Stimulated activated CD8-positive, alpha-beta memory T cell treated with anti-CD3 and anti-CD28 coated beads, Interleukin-15, amount 100 ng/mL, for 24 hours (primary cell): ENCODE measurements at places on chromosomes 13 and 19.
A peak's percentile ranks its signal among the peaks of the same experiment; 100 is the strongest.

GRCh38 chr19:18612051-18612771, 459 bp upstream of the TMEM59L start:
- DNase-seq = no peak

- no peak for DNase-seq
Observed at GRCh38 chr13:46685006-46685730, 111.8 kb downstream of the ESD start.

DNA sequence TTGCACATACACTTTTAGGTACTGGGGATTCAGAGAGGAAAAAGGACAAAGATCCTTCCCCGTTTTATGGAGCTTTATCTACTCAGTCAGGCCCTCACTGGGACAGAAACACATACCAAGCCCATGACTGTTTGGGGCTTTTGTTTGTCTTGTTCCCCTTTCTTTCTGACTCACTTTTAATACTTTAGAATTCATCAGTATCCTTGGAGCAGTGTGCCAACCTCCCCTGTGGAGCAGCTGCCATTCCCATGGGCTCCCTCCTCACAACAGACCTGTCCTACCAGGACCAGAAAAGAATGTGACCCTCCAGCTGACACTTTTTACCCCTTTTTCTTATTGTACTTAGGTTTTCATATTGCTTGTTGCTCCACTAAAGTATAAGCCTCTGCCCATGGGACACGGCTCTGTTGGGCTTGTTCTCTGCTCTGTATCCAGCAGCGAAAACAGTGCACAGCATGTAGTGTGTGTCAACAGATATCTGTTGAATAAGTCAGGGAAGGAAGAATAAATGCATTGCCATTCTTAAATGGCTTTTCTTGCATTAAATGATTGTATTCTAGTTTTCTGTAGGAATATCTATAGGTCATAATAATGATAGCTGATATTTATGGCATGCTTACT, 431.1 kb downstream of the EFNB2 start:
- no peak for DNase-seq

DNA sequence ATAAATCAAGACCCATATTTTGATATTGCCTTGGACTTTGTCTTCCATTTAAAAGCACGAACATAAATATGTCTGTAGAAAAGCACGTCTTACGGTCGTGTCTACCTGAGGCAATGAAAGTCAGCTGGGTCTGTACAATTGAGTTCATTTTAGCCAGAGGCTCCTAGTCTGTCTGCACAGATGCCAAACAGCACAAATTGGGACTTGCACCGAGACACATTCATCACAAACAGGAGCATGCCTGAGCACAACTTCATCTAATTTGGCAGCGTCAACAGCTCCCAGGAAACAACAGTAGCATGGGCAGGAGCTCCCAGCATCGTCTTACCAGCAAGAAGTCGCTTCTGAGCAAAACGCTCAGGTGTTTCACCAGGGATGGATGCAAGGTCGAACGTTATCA, 687.0 kb downstream of the EFNB2 start:
- no peak for DNase-seq

GRCh38 chr13:73303851-73304250, 245.0 kb downstream of the KLF5 start:
- DNase-seq = no peak

DNA sequence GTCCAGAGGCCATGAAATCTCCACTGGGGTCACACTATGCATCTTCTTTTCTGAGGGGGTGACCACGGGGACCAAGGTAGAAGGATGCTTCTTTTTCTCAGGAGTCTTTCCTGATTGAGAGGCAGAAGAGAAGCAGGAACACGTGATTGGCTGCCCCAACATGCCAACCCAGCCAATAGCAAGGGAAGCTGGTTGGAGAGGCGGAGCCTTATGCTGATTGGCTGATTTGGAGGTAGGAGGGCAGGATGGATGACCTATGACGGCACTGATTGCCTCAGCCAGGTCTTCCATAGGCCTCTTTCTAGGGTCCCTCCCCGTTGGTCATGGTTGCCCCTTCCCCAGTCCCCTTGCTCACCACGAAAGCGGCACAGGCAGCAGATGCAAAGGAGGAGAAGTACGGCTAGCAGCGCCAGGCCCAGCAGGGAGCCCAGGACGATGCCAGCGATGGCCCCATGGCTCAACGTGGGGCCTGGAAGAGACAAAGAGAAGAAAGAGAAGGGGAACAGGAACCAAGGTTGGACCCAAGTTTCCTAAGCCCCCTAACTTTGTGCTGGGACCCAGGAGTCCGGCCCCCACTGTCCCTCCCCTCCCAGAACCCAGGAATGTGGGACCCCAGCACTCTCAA, 8.0 kb downstream of the VSIG10L start:
- DNase-seq = no peak

GRCh38 chr19:35389192-35389861, 18.5 kb downstream of the GPR42 start:
- no peak for DNase-seq

DNA sequence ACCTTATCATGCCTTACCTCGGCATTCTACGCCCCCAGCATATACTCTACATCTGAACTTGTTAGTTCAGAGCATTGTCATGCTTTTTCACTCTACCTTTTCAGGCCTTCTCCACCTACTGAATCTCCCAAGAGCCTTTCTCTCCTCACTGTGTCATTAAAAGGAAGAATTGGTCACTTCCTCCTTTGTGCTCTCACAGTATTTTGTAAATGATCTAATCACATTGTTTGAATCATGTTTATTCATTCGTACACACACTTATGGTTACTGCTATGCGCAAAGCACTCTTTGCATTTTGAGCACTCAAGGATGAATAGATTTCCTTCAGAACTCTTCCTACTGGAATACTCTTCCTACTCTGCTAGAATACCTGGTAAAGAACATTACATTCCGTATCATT, 15.8 kb upstream of the ELF1 start:
- no peak for DNase-seq

DNA sequence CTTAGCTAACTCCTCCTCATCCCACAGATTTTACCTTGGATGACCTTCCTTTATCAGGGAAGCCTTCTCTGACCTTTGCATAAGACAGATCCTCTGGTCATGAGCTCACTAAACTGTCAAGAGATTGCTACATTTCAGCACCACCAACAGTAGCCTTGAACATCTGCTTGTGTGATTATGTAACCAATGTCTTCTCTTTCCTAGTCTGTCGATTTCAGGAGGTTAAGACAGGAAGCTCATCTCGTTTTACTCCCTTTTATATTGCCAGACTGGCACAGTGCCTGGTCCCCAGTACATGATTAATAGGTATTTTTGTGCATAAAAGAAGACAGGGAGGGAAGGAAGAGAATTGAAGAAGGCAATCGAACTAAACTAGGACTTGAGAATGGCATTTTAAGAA, 1697.7 kb downstream of the EFNB2 start:
- no peak for DNase-seq

GRCh38 chr13:100497389-100497788, 91.2 kb downstream of the GGACT start:
- no peak for DNase-seq

GRCh38 chr19:40220674-40221073, 2.5 kb upstream of the TTC9B start:
- no peak for DNase-seq

GRCh38 chr13:111506125-111506524, 185.7 kb downstream of the TEX29 start:
- no peak for DNase-seq

DNA sequence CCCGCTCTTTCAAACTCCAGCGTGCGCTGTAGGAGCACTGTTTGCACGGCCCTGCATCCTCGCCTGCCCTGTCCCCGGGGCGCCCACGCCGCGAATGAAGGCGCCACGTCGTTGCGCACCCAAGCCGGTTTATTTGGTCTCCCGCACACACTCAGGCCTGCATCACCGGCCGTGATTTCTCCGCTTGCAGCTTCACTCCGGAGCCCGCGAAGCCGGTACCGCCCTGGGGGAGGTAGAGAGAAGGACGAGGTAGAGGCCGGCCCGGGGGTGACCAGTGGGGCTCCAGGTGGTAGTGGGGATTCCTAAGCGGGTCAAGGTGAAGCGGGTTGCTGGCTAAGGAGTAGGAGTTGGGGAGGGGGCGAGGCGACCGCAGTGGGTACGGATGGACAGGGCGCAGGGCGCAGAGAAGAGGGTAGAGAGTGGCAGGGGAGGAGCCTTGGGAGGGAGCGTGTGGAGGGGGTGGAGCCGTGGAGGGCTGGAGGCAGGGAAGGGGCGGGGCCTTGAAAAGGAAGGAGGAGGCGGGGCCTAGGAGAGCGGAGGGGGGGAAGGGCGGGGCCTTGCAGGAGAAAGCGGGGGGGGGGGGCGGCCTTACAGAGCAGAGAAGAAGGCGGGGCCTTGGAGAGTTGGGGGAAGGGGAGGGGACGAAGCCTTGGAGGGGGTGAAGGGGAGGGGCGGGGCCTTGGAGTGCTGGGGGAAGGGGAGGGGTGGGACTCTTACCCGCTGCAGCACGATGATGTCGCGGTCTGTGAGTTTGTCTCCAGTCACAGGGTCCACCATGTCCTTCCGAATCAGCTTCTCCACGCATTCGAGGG, 24.6 kb downstream of the NOSIP start:
- DNase-seq = no peak

DNA sequence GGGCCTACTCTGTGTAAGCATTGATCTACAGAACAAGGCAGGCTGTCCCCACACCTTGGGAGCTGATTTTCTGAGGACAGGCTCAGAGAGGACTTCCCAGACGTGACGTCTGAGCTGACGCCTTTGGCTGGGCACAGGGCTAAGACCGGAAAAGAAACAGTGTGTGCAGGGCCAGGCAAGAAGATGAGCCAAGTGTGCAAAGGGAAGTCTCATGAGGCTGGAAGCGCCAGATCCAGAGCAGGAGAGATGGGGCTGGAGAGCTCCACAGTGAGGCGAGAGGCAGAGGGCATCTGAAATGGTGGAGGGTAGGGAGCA, 12.7 kb downstream of the IGLON5 start:
- DNase-seq = no peak

GRCh38 chr13:40189898-40190630, 476.4 kb downstream of the FOXO1 start:
- DNase-seq = no peak

DNA sequence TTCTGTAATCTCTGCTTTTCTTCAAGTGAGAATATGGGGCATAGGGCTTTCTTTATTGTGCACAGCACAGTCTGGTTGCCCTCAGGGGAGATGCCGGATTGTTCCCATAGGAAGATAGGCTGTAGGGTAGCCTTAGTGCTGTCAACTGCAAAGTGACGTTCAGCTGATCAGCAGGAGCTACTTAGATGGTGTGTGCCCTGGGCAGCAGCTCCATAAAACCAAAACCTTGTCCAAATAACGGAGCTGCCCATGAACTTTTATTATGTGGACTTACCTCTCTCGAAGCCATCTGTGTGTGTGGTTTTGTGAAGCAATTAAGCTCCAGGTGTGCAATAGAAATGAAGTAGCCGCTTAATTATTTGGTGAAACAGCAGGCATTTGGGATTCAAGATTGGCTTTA, 120.0 kb upstream of the RNF113B start:
- no peak for DNase-seq

- no peak for DNase-seq
Observed at GRCh38 chr13:44425815-44426078, 52.1 kb downstream of the SERP2 start.

DNA sequence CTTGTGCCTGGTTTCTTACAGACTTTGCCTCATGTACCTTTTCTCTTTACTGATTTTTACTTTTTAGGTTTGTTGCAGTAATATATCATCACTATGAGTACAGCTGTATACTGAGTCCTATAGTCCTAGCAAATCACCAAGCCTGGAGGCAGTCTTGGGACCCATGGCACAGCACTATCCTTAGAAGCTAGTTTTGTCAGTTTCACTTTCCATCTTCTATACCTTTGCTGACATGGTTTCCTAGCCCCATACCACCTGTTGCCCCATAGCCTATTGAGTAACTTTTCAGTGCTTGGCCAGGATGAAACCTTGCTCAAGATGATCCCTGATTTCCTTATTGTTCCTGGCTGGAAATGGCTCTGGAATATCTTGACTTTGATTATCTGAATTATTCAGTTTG, 826.4 kb downstream of the GPC5 start:
- DNase-seq = no peak

DNA sequence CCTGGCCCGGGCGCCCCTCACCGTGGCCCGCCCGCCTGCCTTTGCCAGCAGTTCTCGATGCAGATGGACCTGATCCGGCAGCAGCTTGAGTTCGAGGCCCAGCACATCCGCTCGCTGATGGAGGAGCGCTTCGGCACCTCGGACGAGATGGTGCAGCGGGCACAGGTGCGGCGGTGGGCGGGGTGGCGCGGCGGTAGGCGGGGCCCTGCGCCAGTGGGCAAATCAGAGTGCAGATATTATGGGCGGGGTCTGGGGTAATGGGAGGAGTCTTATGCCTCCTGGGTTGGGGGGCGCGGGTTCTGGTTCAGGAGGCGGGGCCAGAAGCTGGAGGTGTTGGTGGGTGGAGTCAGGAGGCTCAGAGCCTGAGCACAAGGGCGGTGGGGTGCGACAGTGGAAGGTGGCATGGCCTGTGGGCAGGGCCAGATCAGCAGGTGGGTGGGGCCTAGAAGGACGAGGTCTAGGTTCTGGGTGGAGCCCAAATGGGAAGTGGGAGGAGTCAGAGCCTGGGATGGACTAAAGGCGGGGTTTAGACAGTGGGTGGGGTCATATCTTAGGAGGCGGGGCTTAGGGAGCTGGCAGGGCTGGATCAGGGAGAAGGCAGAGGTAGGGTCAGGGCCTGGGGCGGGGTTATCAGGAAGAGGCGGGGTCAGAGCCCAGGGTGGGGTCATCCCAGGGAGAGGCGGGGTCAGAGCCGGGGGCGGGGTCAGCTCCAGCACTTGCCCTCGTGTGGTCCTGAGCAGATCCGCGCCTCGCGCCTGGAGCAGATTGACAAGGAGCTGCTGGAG, 5.6 kb downstream of the APC2 start:
- DNase-seq = no peak

GRCh38 chr13:103315711-103316110, 249.5 kb upstream of the SLC10A2 start:
- DNase-seq = no peak

GRCh38 chr13:27712421-27712820, 79.9 kb upstream of the GSX1 start:
- DNase-seq = no peak

GRCh38 chr13:107811233-107812013, 403.9 kb downstream of the LIG4 start:
- DNase-seq = no peak

DNA sequence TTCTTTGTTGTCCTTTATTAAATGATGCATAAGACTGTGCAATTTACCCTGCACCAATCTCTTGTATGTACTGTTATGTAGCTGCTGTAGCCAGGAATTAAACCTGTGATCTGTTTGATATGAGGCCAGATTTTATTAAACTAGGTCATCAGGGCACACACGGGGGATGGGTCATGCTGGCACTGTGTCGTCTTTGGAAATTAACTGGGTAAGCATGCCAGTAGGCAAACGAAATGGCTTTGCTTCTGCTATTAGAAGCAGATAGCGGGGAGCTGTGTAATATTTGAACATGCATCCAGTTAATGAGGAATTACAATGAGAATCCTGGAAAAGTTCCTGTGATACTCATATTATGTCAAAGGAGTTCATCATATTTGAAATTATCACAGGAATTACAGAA, 23.5 kb downstream of the MTUS2 start:
- DNase-seq = no peak

- DNase-seq = peak; percentile 70
Observed at GRCh38 chr19:46016426-46017094, 6.3 kb downstream of the PGLYRP1 start.

- DNase-seq = no peak
Observed at GRCh38 chr13:68160466-68160865, 930.3 kb upstream of the PCDH9 start.
